ENCODE measurements at places on chromosomes 5 and 9.

GRCh38 chr5:59038798-59039295 is 456.0 kb downstream of the RAB3C start:
- no peak for DNase-seq

- no peak for DNase-seq
These were observed 703.0 kb upstream of the NUDT12 start for GRCh38 chr5:104265531-104266140.

DNA sequence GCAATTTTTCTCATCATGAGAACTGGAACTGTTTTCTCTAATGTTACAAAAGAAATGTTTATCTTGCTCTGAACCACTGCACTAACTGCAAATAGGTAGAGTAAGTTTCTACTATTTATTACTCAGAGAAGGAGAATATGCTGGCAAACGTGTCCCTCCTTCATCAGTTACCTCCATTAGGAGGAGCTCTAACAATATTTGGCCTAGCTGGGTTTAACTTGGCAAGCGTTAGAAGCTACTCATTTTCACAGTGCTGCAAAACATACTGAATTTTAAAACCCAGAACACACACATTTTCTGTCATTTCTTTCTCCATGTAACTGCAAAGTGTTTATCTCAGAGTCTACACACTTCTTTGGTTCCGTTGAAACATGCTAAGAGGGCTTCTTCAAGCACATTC is 101.0 kb upstream of the GABRG2 start:
- DNase-seq: no peak

DNA sequence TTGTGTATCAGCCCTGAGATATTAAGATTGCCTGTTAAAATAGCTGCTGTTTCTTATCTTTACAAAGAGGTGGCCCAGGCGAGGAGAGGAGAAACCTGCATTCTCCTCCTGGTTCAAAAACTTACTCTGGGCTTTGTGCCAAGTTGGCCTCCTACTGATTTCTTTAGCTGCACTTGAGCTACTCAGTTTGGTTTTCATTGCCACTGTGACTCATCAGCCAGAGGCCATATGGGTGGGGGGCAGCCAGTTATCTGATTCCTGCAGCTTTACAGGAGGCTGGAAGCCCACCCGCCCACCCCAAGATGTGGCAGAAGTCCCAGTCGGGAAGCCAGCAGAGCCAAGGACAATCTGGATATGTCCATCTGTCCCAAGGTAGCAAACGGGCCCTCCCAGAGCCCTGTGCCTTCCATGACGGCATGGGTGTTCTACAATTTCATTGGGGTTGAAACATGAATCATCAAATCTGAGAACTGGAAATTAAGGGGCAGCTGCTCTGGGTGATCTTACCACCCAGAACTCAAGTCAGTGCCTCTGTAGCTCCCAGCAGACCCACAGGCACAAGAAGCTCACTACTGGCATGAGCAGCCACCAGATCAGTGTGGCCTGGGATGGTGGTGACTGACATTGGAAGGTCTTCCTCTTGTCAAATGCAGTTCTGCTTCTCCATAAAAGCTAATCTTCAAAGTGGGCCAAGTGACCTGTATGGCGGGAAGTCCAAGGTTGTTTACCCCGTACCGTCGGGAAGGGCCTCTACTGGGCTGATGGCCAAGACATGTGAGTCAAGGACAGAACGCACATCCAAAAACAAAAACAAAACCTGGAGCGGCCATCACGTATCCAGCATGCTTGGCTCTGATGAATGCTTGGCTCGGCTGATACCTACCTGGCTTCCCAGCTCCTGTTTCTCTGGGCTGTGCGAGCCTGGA is 15.6 kb downstream of the FCN2 start:
- DNase-seq: peak; percentile 85

GRCh38 chr9:99112750-99113413 is 8.0 kb downstream of the TGFBR1 start:
- DNase-seq: no peak

GRCh38 chr5:73267766-73268435 is 94.9 kb downstream of the TMEM174 start:
- DNase-seq: no peak

DNA sequence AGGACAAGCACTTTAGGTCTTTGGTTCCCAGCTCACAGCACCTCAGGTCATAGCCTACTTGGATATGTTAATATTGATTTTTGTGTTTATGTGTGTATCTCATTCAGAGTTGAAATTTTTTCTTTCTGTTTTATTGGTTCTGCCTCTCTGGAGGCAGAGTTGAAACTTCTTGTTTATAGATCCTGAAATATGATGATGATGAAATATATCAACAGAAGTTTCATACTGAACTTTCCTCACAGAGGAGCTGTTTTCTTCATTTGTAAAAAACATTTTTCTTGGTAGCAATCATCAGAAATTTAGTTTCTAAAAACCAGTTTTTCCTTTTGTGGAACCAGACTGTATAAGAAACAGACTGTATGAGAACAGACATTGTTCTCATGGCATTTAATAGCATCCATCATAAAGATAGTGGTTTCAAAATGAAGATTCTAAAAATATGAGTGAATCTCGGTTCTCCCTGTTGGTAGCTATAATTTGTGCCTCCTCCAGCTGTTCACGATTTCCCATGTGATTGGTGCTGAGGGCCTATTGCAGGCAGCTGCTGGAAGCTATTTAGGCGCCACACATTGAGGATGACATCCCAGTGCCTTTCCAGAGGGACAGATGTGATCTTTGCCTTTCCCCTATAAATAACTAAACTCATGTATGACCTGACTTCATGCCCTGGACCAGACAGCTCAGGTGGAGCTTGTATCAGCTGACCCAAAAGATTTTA is 39.5 kb upstream of the CFAP157 start:
- no peak for DNase-seq

GRCh38 chr9:74681906-74682305 is 184.8 kb downstream of the RORB start:
- no peak for DNase-seq

GRCh38 chr9:112858005-112858404 is 32.7 kb downstream of the SLC46A2 start:
- no peak for DNase-seq

DNA sequence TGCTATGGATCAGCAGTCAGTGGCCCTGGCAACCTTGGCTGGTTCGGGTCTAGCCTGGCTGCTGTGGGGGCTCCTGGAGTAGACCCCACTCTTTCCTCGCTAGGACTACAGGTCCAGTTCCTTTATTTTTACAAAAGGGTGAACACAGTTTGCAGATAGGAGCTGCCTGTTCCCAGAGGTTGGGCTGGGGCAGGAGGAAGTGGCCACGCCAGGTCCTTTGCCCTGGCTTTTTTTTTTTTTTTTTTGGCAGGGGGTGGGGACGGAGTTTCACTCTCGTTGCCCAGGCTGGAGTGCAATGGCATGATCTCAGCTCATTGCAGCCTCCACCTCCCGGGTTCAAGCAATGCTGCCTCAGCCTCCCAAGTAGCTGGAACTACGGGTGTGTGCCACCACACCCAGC is 7.9 kb downstream of the SLC2A6 start:
- DNase-seq: no peak

DNA sequence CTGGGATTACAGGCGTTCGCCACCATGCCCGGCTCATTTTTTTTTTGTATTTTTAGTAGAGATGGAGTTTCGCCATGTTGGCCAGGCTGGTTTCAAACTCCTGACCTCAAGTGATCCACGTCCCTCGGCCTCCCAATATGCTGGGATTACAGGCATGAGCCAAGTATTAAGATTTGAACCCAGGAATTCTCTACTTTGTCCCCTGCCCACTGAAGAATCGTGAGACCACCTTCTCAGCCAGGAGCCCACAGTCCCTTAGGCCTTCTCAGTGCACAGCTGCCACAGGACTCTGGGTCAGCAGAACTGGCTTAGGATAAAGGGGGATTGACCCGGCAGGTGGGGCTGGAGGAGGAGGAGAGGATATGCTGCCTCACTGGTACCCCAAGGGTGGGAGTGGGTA is 13.4 kb downstream of the OLFML2A start:
- no peak for DNase-seq

DNA sequence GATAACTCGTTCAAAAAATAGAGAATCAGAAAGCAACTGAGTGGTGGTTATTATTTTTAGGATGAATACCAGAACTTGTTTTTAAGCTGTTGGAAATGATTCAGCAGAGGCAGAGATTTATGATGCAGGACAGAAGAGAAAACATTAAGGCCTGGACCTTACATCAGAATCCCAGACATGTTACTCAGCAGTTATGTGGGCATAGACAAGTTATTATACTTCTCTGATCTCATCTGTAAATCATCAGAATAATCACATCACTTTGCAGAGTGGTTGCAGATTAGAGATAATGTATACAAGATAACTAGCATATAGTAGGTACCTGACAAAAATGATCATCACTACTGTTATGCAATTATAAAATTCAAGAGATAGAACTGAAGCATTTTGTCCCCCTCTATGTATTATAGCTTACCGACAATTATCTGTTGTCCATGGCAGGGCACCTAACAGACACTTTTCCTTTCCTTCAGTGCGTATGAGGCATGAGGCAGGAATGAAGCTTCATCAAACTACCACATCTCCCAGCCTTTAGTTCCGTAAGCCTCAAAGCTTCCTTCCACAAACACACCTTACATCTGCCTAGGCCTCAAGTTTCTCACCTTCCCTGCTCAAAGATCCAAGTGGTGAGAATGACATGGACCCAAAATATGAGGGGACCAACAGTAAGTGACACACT is 165.9 kb downstream of the DENND1A start:
- peak; percentile 86 for DNase-seq

- peak; percentile 3 for DNase-seq
These were observed 155.0 kb downstream of the NPR3 start for GRCh38 chr5:32866138-32866537.

All from iris pigment epithelial cell (primary cell).